ENCODE measurements at places on chromosomes 6 and 20. TPM values are rescaled to one million over a fixed set of nuclear protein-coding genes. Genes with fewer than 3 reads are reported as not detected.

DNA sequence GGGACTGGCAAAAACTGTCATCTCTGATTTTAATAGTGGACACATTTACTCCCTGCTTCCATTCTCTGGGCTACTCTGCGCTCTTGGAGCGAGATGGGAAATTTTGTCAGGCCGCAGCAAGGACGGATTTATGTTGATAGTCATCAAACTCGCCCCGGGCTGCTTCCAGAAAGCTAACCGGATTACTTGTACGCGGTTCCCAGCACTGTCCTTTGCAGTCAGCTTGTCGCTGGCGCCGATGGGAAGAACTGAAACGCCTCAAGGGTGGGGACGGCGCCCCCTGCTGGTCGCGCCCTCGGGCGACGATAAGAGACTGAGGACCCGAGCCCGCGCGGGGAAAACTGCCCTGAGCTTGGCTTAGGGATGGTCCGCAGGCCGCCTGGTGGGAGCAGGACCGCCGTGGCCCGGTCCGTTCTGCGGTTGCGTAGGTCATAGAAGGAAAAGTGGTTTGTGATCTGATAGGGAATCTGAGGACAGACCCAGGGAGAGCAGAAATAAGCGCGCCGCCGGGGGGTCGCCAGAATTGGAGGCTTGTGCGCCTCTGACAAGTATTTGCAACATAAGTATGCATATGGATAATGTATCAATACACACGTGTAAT lies 984 bp upstream of the ABT1 start:
- DNase-seq, result peak; percentile 94

DNA sequence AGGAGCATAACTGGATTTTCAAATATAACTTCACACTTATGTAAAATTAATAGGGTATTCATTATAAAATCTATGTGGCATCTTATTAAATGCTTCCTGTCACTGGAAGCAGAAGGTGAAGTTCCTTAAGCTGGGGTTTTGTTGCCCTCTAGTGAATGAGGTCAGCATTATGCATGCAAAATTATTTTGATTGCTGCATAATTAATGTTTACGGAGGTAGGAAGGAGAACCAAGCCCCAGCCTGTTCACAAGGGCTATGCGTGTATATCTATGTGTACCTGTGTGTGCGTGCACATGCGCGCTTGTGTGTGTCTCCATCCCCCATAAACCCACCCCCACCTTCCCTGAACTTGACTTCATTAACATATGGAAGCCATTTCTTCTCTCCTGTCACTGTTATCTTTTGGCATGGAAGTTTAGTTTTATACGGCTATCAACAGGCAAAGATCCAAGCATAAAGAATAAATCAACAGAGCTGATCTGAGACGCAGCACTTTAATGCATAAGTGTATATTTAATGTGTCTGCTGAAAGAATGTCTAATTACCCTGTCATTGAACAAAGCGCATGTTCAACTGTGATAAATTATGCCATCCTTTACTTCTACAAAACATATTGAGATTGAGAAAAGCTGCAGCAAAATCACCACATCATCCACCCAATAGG lies 90.2 kb upstream of the CDH4 start:
- DNase-seq, result no peak

GRCh38 chr20:16066571-16066970 lies 506.7 kb downstream of the KIF16B start:
- DNase-seq, result no peak

DNA sequence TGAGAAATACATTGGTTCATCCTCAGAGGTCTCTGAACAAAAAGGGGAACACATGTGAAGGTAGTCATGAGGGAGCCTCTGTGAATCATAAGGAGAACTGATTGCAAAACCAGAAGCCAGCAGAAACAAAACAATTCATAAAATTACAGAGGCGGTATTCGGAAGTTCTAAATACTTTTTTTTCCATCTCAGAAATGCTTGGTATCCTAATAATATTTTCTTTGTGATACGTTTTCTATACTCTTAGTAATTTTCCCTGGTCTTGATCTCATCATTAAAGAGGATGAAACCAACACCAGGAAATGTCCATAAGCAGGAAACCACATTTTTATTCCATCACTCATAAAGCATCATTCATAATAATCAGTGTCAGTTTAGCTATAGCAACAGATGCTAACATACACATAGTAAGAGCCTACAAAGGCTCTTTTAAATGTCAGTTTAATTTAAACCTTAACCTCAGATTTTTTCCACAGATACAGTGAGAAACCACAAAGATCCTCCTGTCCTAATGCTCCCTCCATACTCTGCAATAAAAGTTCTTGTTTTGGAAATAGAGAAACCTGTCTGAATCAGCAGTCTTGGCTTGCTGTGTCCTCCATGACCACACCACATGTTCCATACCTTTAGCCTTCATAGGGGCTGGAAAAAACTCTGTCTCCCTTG lies 29.2 kb downstream of the SGK1 start:
- DNase-seq, result peak; percentile 59

DNA sequence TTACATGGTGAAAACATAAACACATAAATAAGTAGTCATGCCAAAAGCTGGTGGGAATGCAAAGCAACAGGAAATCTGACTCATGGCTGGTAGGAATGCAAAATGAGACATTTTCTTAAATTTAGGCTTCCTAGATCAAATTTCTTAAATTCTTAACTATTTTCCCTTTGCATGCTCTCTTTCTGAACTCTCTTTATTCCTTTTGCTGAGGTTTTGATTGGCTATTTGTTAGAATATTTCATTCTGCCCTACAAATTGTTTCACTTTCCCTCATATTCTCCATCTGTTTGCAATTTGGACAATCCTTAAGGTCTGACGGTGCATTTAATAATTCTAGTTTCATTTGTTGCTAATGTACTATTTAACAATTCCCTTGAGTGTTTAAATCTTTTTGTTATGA lies 437.5 kb upstream of the RGS17 start:
- DNase-seq, result no peak

The CALHM4 gene
- polyA plus RNA-seq, result not detected

- no peak for DNase-seq
Measured at GRCh38 chr6:40355532-40355931, 231.6 kb downstream of the LRFN2 start.
